A549 (cell line): ENCODE measurements at places on chromosomes 1 and 21. TPM values are rescaled to one million over a fixed set of nuclear protein-coding genes. Genes with fewer than 3 reads are reported as not detected.

The ST7L gene
- polyA plus RNA-seq, result 10.2 to 10.8 TPM (median 10.3 TPM) in 3 replicates

The TCHH gene
- 0.07 to 0.11 TPM (median 0.09 TPM) in 3 replicates for polyA plus RNA-seq

DNA sequence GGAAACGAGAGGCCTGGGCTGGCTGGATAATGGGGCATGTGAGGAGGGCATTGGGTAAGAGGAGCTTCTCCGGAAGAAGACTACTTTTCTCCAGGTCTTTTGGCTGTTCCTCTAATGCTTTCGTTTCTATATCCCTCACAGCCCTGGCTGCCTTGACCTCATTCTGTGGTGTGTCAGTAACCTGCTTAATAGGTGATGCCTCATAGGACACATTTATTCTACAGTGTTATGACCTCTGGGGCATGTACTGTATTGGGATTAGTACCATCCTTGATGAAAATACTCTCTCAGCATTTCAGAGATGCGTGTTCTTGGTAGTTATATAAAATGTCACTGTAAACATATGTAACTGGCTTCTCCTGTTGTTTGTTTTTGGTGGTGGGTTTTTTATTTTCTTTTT, 40.1 kb downstream of the PGM1 start:
- no peak for DNase-seq

DNA sequence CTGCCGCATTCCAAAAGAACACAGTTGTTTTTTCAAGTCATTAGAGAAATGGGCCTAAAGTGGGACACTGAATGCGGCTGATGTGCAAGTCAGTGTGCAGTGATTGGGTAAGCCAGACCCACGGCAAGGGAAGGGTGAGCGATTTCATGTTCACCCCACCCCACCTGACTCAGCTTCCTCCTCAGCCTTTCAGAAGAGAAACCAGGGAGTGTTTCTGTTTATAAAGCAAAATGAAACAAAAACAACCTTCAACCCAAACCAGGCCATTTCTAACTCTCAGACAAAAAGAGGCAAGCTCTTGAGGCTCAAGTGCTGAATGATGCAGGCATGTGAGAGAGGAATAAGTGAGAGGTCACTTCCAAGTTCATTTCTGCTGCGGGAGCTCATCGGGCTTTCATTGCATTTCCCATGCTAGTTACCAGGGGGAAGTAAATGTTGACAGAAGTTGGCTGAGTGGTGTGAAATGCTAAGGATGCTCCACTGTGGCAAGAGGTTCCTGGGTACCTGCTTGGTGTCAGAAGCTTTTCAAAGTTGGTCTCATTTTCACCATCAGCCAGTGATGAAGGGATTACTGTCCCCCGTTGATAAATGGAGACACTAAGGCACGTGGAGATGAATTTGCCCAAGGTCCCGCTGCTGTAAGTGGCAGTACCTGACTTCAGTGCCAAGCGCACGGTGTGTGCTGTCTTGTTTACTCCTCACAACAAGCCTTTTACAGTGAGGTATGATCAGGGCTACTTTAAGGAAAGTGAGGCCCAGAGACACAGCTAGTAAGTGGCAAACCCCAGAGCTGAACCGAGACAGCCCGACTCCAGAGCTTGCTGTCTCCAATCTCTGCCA, 29.1 kb downstream of the STPG1 start:
- no peak for DNase-seq

DNA sequence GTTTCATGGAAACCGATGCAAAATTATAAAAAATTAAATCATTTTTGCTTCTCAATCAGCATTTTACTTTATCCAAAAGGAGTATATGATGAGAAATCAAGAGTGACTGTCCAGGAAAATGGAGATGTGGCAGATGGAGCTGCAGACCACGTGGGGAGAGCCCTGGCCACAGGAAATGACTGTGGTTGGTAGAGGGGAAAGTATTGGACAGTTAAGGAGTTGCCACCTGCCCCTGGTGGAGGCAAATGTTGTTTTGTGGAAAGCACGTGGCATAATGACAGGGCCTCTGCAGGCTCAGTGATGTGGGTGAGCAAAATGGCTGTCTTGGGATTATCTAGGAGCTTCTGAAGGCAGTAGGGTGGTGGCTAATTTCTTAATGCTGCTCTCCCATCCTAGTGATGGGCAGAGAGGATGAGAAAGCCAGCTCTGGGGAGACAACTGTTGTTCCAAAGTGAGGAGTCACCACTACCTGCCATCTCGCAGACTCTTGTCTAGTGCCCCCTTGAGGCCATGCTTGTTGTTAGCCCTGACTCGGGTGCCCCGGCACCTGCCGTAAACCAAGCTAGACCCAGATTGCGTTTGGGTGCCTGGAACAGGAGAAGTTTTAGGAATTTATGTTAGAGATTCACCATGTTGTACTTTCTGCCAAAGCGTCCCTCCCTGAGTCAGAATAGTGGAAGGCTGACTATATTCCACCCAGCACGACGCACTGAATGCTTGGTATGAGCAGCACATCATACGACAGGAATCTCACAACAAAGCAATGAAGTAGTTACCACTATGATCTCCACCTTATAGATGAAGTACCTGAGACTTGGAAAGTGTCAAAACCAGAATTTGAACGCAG, 144.0 kb downstream of the ROR1 start:
- no peak for DNase-seq

- no peak for DNase-seq
These were observed 87.2 kb upstream of the SOX13 start for GRCh38 chr1:203985676-203986075.

The MX2 gene
- polyA plus RNA-seq, result 0.05 TPM in 1 of 3 replicates, not detected in the others
